Activated CD4-positive, alpha-beta T cell treated with anti-CD3 and anti-CD28 coated beads for 24 hours (primary cell): ENCODE measurements at places on chromosomes 1 and 21.

DNA sequence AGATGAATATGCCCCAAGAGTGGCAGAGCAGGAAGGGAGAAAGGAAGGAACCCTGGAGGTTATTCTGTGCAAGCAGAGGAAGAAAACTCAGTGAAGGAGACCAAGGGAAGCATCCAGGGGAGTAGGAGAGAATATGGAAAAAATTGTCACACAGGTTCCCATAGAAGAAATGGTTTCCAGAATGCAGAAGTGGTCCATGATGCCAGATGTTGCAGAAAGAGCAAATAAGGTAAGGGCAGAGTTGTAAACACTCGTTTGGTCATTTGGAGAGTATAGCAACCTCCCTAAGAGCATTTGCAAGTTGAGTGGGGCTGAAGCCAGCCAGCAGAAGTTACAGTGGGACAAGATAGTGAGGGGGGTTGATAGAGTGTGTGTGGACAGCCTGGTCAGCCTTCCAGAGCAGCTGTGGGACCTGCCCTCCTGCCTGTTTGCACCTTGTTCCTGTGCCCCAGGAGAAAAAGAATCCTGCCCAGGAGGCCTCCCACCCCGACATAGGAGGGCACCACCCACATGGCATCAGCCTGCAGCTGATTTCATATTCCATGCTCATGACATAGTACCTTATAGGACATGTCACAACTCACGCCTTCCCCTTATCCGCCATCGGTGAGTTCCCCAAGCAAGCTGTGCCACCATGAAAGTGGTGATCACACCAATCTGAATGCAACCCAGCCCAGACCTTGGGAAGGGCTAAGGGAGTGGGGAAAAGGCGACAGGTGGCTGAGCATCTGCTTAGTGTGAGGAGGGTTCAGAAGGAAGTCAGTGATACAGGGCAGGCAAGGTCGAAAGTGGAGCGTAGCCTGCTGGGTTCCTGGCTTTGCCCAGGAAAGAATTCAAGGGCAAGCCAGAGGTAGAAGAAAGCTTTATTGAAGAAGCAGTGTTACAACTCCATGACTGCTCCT, 8.2 kb upstream of the NEK2 start:
- no peak for DNase-seq

GRCh38 chr21:24844671-24845070, 762.6 kb downstream of the MRPL39 start:
- DNase-seq, result no peak

- DNase-seq, result peak; percentile 60
Observed at GRCh38 chr1:53014791-53015507, 47.1 kb upstream of the PODN start.

- DNase-seq, result no peak
Observed at GRCh38 chr1:241125286-241125685, 231.7 kb downstream of the RGS7 start.

- DNase-seq, result no peak
Observed at GRCh38 chr1:117093091-117093534, 28.4 kb downstream of the TRIM45 start.

GRCh38 chr1:98210064-98210463, 289.2 kb upstream of the DPYD start:
- no peak for DNase-seq

- DNase-seq, result no peak
Observed at GRCh38 chr1:206963119-206963712, 7.0 kb downstream of the FCAMR start.

DNA sequence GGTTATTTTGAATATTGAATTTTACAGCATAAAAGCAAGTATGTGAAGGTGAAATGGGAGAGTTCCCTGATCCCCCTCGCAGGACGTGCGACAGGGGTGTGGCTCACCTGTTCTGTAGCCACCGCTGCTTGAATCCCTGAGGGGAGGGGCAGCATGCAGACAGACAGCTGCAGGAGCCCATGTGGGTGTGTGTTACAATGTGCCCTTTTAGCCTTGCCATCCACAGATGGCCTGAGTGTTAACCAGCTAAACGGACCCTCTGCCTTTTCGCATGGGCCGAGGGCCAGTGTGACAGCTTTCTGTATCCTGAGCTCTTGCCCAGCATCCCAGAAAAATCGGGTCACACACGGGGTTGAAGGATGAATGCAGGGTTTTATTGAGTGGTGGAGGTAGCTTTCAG, 43.3 kb downstream of the JAM2 start:
- no peak for DNase-seq

DNA sequence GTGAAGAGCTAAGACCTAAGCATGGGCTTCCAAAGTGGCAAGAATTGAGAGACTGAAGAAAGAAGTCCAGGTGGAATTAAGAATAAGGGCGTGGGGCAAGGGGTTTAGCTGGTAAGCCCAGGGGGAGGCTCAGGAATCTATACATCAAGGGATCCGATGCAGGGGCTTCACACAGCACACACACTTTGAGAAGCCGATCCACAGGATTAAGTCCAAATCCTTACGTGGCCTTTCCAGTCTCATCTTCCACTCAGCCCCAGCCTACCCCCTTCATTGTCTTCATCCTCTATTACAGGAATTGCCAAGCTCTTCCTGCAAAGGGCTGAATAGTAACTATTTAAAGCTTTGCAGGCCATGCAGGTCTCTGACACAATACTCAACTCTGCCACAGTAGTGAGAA, 101.3 kb downstream of the TGFBR3 start:
- DNase-seq, result no peak
